HTR-8/SVneo (cell line): ENCODE measurements at places on chromosomes 5 and 9.

- DNase-seq = no peak
Measured at GRCh38 chr9:131076347-131077195, 19.8 kb upstream of the AIF1L start.

DNA sequence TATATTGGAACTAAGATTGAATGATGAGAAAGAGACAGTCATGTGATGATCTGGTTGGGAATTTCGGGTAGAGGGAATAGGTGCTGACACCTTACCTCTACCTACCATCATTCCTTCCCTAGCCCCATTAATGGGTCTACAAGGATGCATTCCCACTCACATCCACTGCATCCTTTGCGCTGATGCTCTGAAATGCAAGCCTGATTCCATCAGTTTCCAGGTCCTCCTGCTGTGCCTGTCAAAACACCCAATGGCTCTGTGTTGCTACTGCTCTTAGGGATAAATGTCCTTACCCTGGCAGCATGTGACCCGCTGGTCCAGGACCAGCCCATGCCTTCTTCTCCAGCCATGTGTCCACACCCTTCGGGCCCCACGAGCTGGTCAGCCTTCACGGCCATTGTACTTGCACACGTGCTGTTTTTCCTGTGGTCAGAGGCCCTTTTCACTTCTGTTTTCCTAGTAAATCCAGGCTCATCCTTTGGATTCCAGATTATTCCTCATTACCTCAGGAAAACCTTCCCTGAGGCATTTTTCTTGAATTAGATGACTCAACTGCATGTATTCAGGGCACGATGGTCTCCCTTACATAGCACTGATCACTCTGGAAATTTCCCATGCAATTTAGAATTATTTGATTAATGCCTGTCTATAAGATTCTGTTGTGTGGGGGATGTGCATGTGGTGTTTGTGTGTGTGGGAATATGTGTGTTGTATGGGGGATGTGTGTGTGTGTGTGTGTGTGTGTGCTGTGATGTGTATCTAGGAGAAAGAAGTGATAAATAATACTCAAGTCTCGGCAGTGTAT lies 185.0 kb downstream of the DIRAS2 start:
- no peak for DNase-seq

- DNase-seq = no peak
Measured at GRCh38 chr9:1272488-1272887, 222.3 kb downstream of the DMRT2 start.

DNA sequence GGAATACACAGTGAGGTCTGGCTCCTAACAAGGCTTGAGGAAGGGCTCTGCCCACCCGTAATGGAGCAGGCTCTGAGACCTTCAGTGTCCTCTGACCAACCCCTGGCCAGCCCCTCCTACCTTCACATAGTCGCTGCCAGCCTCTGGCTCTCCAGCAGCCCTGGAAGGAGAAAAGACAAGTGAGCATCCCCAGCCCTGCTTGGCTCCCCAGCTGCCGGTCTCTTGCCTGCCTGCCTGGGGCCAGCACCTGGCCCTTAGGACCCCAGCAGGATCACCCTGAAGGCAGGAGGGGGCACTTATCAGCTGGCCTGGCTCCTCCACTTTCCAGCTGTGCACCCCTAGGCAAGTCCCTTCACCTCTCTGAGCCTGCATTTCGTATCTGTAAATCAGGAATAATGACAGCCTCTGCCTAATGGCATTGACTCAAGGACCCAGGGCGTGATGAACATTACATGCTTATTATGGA lies 16.9 kb downstream of the SH2D3C start:
- DNase-seq = no peak

- peak; percentile 98 for DNase-seq
Measured at GRCh38 chr5:17118631-17119030, 98.8 kb upstream of the BASP1 start.

DNA sequence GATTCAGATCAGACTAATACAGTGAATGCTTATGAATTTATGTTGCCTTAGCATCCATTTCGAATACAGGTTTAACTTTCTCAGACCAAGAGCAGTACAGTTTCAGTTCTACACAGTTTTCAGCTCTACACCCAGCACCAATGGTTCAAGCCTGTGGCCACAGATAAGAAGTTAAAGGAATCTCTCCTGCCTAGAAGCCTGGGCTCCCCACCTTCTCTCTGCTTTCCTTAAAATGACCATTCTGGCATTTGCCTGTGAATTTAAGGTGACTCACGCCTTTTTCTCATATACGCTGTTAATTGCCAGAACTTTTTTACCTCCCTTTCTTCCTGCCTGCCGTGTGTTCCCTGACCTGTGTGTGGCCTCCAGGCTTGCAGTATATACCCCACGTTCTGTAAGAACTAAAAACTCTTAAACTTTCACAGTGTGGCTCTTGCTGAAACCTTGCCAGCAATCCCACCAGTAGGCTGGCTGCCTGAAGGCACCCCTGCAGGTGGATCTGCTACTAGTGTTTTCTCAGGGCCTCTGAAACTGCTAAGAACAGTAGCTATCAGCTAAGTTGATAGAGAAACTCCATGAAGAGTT lies 692.8 kb upstream of the CDH18 start:
- DNase-seq = no peak

DNA sequence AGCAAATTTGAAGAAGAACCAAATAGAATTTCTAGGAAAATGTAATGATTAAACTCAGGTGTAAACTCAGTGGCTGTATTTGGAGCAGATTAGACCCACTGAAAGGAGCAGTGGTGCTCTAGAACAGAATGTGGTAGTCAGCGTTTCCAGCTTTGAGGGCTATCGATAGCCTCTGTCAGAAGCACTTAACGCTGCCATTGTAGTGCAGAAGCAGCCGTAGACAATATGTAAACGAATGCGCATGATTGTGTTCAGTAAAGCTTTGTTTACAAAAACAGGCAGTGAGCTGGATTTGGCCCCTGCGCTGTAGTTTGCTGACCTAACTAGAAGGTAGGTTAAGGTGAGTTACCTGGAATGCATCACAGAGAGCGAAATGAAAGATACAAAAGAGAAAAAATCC lies 72.0 kb downstream of the FAM78A start:
- DNase-seq = no peak
